CD8-positive, alpha-beta memory T cell (primary cell): ENCODE measurements at places on chromosomes 16 and 17.

- DNase-seq: no peak
Measured at GRCh38 chr17:55434721-55435120, 13.1 kb upstream of the MMD start.

- DNase-seq: no peak
Measured at GRCh38 chr17:81612172-81612970, 24.5 kb downstream of the NPLOC4 start.

- no peak for DNase-seq
Measured at GRCh38 chr17:30965686-30966085, 5.2 kb upstream of the RNF135 start.

- no peak for DNase-seq
Measured at GRCh38 chr17:17064322-17064721, 22.1 kb downstream of the MPRIP start.

- DNase-seq: no peak
Measured at GRCh38 chr16:11481987-11482386, 104.7 kb downstream of the LITAF start.

DNA sequence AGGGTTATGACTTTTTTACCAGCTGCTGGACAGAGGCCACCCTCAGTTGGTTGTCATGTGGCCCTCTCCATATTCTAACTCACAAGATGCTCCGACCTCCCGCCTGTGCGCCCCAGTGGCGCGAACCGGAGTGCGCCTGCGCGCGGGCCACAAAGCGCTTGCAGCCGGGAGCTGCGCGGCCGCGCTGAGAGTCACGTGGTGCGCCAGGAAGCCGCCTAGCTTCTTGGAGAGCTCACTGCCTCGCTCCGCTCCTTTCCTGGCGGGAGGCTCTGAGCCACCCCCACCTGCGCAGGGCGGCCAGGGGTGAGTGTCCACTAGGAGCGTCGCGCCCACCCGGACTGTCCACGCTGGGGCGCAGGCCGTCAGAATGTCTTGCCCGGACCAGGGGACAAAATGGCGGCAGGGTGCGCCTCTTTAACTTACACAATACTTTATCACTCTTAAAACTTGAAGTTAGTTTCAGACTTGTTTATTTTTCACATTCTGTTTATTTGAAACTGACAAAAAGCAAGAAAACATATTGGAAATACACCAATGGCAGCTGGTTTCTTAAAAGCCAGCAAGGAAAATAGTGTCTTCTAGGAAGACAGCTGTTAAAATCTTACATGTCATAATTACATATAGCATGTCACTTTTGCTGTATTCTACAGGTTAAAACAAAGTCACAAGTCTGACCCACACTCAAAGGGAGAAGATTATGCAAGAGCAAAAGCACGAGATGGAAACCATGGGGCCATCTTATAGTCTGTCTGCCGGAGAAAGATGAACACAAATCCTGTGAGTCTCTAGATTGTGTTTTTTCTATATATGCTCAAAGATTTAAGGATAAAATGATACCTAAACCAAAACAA, 357.9 kb downstream of the CNTNAP4 start:
- DNase-seq: no peak

GRCh38 chr16:81514041-81514559, 69.5 kb downstream of the CMIP start:
- no peak for DNase-seq

DNA sequence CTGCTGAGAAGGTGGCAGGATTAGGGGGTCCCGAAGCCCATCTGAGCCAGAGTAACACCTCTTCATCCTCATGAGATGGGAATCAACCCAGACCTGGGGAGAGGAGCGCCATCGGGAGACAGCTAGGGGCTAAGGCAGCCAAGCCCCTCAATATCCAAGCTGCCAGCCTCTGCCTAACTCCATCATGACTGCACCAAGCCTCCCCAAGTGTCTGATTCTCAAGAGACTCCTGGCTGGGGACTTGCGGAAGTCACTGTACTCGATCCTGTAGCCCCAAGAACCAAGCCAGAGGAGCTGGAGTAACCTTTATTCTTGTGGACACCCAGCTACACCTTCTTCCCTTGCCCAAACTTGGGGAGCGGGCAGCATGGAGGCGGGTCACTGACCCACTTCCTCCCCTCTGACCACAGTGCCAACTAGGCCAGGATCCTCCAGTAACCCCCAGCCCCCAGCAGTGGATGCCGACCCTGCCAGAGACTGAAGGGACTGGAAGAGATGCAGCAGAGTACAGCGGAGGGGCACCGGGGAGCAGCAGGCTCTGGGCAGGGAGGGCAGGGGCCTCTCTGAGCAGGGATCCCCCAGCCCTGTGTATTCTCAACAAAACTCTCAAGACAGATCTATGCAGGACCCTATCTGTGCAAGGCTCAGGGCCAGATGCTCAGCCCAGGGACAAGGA, 13.3 kb downstream of the HDAC5 start:
- DNase-seq: no peak

DNA sequence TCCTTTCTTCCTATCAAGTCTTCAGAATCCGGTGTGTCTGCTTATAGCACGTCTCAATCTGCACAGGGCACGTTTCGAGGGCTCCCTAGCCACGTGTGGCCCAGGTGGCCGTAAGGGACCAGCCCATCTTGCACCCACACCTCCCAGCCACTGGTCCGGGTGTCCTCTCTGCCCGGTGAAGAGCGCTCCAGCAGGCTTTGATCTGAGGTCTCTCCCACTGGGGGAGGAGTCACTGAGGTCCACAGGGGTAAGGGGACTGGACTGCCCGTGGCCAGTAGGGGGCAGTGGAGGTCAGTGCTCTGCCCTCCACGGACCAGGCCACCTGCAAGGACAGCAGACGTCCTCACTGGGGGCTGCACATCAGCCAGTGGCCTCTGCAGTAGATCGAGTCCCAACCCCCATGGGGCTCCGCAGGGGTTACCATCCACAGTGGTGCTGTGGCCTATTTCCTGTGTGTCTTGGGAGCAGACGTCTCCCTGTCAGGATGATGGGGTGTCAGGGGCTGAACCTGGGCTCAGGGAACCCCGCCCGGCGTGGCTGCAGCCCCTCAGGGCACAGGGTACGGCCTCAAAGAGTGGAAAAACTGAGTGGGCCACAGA, 204.1 kb upstream of the CIBAR2 start:
- no peak for DNase-seq

DNA sequence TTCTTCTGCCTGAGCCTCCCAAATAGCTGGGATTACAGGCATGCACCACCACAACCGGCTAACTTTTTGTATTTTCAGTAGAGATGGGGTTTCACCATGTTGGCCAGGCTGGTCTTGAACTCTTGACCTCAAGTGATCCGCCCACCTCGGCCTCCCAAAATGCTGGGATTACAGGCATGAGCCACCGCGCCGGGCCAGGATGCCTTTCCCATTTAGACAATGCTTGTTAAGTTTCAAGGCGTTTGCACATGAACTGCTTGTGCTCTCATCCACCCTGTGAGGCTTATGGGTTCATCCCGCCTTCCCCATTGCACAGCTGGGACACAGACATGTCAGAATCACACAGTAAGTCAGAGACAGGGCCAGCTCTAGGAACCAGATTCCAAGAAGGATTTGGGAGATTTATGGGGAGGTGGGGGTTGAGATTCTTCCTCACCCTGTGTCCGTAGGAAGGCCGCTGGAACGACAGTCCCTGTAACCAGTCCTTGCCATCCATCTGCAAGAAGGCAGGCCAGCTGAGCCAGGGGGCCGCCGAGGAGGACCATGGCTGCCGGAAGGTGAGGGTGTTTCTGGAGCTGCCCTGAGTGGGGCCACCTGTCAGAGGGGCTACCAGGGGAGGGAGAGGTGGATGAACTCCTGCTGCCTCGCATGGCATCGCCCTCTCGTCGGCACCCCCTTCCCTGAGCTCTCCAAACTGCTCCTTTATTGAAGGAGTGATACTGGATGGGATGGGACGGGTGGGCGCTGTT, 46.3 kb downstream of the MRC2 start:
- no peak for DNase-seq

DNA sequence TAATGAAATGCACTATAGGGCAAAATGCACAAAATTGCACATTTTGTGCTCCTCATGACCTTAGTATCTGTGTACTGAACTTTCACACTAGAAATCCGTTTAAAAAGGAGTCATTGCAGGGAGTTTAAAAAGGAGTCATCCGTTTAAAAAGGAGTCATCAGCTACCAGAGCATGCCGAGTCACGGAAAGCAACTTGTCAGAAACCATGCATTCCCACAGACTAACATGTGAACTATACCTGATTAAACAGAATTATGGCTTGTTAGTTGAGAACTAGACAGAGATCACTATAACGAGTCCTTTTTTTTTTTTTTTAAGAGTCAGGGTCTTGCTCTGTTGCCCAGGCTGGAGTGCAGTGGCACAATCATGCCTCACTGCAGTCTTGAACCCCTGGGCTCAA, 35.9 kb downstream of the SLC6A4 start:
- DNase-seq: no peak

DNA sequence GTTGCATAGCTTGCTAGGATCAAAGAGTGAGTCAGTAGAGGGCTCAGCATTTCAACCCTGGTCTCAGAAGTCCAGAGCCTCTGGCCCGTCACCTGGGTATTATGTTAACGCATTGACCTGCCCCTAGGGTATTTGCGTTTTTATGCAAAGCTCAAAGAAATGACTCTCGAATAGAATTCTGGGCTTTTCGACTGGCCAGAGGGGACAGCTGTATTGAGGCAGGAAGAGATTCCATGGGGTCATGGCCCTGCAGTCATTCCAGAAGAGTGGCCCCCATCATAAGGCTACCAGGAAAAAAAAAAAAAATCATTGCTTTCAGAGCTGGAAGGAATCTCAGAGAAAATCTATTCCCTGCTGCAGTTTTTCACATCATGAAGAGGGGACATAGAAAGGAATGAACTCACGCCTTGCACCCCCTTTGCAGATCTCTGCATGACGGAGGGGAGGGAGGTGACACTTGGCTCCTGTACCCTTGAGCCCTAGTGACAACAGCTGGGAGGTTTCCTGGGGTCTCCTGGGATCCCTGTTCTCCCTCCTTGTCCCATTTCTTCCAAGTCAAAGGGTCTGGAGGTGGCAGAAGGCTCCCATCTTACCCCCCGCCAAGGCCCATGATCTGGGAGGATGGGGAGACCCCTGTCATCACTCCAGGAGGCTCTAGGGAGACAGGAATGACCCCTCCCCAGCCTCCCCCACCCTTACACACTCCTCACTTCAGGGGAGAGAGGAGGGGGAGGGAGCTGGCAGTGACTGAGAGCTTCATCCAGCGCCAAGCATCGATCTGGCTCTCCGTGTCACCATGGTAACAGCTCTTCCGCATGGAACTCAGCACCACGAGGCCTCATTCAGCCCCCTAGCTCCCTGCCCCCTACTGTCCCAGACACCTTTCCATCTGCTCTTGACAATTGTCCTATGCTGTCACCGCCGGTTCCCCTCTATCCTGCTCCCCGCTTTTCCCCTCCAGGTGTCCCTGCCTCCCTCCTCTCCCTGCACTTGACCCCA, 35.8 kb downstream of the GP2 start:
- DNase-seq: no peak

DNA sequence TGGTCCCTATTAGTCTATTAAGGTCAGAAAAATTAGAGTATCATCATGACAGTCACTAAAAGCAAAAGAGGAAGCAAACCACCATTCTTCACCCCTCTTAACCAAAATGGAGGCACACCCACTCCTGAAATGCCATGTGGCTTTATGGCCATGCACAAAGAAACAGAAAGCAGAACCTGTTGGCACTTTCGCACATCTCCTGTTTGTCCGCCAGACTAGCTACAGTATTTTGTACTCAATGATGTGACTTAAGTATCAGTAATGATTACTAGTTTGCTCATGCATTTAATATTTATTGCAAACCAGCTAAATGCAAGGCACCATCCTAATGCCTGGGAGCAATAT, 70.2 kb upstream of the GNAO1 start:
- DNase-seq: no peak

DNA sequence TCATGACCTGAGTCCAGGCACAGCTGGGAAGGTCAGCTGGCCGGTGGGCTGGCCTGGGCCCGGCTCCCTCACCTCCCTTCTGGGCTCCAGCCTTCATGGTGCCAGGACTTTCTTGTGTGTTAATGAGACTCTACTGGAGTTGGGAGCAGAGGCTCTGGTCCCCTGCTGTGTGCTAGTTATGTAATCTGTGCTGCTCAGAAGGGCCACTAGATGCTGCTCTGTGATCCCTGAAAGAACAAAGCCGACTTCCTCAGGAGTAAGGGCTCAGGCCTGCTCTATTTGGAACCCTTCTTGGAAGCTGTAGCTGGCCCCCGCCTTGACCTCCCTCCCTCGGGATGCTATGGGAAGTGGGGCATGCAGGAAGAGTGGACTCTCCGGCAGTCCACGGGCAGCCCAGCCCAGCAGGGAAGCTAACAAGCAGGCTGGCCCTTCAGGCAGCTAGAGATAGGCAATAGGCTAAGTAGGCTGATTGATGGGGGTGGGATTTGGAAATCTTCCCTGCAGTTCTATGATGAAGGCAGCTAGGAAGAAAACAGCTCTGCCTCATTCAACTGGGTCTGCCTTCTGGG, 3.3 kb upstream of the CDK5R1 start:
- DNase-seq: peak; percentile 42

- no peak for DNase-seq
Measured at GRCh38 chr16:3188925-3189825, 1.2 kb downstream of the OR1F1 start.

- DNase-seq: no peak
Measured at GRCh38 chr16:70715860-70716357, 30.1 kb upstream of the MTSS2 start.

DNA sequence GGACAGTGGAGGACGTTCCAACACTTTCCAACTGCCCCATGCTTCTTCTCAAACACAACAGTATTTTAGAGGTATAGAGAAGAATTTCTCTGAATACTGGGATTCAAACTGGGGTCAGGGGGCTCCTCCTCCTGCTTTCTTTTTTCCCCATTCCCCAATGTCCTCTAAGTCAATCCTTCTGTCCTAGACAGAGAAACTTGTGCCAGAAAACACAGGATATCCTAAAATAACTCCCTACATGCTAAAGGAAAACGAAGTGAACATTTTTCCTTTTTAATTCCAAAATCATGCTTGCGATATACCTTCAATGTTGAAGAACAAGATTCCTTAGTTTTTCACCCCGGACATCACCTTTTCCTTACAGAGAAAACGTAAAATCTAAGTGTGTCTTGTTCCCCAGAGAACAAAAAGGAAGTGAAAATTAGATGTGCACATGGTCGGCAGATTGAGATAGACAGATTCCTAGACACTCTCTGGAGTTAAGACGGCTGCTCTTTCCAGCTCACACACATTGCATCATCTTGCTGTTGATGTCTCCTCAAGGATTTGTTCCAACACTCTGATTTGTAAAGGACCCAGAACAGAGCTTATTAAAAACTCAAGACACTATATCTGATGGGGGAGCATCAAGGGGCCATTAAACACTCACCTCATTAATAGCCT, 228.2 kb downstream of the GRIN2A start:
- DNase-seq: no peak
